ENCODE measurements at places on chromosomes 12 and 14.

- DNase-seq: no peak
These were observed 6.8 kb downstream of the CCDC198 start for GRCh38 chr14:57486767-57487379.

- no peak for DNase-seq
These were observed 23.3 kb downstream of the PAPLN start for GRCh38 chr14:73260574-73260973.

DNA sequence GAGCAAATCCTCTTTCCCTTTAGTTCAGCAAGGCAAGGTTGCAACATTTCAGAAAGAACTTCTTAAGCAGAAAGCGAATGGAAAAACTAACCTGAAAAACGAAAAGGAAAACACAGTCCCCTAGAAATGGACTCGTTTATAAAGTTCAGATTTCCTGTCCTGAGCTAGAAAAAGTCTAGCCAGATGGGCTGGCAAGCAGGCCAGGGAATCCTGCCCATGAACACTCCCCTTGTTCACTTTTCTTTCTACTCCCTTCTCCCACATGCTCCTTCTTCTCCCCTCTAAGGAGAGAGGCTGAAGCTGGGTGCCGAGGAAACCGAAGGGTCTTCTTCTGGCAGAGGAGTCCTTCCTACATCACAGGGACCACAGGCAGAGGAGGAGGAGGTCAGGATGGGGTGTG lies 27.1 kb downstream of the LTBP2 start:
- DNase-seq: no peak

DNA sequence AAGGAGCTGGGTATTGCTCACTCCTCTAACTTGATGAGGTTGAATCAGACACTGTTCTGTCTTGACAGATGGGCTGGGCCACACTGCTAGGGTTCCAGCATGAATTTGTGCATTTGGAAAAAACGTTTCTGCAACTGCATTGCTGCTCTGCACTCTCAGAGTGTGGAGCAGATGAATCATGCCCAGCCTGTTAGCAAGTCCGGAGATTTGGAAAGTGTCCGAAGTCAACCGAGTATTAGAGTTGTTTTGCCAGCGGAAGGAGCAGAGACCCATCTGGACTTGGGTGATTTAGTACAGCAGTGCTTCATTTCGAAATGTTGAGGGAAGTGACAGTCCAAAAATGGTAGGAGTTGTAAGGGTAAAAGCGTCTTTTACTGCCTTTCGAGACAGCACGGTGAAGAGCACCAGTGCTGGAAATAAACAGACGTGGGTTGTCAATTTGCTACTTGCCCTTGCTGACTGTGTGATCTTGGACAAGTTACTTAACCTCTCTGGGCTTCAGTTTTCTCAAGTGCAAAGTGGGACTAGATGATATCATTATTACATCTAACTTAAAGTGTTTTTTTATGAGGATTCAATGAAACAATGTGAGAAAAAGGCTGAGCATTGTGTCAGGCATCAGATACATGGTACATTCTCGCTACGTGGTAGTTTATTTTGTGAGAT lies 139.5 kb downstream of the CHST11 start:
- no peak for DNase-seq

- DNase-seq: no peak
These were observed 32.6 kb downstream of the DTX1 start for GRCh38 chr12:113088971-113089756.

GRCh38 chr12:56202838-56203237 lies 13.6 kb upstream of the SMARCC2 start:
- DNase-seq: no peak

DNA sequence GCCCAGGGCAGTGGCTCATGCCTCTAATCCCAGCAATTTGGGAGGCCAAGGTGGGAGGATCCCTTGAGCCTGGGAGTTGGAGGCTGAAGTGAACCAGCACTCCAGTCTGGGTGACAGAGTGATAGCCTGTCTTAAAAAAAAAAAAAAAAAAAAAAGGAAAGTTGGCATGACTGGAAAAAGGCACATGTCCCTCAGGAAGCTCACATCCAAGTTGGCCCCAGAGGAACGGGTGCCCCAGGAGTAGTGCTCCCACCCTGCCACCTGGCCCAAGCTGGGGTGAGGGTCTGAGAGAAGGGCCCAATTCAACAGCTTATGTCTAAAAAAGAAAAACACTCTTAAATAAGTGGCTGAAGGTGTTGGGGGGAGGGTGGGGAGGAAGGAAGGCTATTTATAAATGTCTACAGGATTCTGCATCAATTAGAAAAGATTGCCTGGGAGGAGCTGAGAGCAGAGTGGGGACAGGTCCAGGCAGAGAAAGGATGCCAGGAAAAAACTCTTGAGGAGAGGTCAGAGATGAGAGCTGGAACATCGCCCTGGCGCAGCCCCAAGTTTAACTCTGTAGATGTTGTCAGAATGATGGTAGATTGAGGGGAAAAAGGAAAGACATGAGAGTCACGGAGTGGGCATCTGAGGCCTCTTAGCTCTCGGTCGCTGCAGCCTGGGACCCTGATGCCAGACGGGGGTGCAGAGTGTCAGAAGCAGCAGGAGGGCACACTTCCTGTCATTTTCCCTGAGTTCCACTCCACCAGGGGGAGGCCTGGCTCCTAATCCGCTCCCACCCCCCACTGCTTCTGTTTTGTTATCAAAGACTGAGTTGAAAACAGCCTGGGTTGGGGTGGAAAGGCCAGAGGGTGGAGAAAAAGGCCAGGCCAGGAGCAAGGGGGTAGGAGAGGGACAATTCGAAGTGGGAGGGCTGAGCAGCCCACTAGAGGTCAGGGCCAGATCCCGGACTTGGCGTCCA lies 7.3 kb downstream of the SPRYD3 start:
- DNase-seq: no peak

DNA sequence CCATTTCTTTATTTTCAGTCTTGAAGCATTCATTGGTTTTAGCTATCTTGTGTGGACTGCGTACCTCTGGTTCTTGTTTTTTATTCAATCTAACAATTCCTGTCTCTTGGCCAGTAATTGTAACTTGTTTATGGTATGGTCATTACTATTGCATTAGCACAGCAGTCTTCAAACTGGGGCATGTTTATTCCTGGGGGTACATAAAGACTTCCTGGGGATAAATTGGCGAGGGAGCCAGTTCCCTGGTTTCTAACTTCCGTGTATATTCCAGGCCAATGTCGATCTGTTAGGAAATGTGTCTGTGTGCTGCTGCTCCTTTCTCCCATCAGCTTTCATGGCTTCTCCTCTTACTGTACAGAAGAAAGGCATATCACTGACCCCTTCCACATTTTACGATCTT lies 13.7 kb upstream of the EVL start:
- no peak for DNase-seq

- DNase-seq: no peak
These were observed 129.7 kb upstream of the CCND2 start for GRCh38 chr12:4143896-4144295.

DNA sequence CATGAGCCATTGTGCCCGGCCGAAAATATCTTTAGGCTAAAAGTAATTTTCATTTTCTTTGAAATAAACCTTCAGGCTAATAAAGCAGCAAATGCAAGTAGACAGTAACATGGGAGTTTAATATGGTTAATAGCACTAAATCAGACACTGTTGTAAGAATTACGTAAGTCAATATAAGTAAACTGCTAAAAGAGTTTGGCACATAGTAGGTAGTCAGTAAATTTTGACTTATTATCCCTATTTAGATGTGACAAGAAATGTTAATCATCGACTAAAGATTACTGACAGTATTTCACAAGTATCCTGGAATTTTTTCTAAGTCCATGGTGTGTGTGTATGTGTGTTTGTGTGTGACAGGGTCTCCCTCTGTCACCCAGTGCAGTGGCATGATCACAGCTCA lies 3.9 kb downstream of the PPP4R3A start:
- no peak for DNase-seq

DNA sequence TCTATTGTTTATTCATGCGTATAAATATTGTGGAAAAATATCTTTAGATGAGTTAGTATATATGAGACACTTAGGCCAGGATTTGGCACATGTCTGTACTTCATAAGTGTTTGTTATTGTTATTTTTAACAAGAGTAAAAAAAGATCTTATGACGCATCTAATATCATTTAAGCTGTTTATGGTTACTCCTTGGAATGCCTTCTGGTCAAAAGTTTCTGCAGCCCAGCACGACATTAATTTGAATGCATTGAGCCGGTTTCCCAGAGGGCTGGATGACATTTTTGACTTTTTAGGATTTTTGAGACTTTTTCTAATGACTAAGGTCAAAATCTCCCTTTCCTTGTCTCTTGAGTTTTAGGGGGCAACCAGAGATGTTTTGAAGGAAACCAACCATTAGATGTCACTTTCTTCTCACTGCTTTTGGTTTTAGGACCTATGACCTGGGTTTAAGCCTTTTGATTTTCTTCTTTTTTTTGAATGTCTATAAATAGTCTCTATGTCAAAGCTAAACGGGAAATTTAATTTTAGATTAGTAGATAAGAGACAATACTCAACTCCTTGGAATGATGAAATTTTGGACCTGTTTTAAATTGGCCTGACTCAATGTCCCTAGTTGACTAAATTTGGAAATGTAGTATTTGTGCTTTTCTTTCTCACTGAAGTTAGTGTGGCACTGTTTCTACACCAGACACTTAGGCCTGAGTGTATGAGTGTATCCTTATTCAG lies 215.5 kb downstream of the AEBP2 start:
- no peak for DNase-seq

DNA sequence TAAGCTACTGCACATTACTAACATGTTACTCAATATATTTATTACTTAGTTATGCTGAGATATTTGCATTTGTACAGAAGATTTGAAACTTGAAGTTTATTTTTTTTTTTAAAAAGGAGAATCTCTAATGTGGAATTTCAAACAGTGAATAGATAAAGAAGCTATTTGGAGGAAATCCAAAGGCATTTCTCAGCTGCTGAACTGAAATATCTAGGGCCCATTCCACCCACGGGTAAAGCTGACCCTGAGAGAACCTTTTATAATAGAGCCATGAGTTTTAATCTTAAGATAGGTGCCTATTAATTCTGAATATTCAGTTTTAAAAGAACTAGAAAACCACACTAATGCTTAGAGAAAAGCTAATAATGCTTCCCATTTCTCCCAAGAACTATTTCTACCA lies 225.4 kb upstream of the CAND1 start:
- no peak for DNase-seq

DNA sequence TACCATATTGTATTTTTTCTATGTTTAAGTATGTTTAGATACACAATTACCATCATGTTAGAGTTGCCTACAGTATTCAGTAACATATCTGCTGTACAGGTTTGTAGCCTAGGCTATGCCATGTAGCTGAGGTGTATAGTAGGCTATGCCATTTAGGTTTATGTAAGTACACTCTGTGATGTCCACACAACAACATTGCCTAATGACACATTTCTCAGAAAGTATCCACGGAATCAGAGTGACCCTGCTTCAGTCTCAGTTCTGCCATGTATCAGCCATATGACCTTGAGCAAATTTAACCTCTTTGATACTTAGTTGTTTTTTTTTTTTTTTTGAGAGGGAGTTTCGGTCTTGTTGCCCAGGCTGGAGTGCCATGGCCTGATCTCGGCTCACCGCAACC lies 12.7 kb downstream of the SUSD6 start:
- DNase-seq: no peak

DNA sequence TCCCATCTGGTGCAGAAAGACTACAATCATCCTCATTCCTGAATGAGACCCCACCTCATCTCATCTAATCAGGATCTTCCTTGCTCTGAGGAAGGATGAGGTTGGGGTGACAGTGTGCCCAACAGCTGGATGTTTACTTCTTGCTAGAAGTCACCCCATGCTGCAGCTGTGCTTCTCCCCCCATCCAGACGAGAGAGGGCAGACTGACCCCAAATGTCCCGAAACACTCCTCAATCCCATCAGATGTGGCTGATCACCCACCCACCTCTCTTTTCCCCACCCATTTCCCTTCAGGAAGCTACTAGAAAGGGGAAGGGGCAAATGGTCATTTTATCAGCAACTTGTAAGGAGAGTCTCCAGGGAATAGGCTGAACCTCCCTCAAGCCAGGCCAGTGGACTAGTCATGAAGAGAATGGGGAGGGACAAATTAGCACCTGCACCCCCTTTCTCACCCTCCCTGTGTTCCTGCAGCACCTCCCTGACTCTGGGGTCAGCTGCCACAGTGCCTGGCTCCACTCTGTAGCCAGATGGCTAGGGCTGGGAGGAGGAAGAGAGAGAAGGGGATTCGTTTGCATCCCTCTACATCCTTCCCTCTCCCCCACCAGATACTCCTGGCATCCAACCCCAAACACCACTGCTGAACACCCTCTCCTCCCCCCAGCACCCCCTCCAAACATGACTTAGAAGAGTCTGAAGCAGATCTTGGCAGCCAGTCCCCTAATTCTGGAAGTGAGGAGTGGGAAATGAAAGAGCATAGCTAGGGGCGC lies 2.8 kb upstream of the BAZ2A start:
- DNase-seq: no peak

GRCh38 chr12:113257564-113257963 lies 36.3 kb downstream of the TPCN1 start:
- DNase-seq: no peak

- no peak for DNase-seq
These were observed 70.9 kb downstream of the MON2 start for GRCh38 chr12:62537551-62537950.

- no peak for DNase-seq
These were observed 29.9 kb downstream of the GPHB5 start for GRCh38 chr14:63288853-63289252.

DNA sequence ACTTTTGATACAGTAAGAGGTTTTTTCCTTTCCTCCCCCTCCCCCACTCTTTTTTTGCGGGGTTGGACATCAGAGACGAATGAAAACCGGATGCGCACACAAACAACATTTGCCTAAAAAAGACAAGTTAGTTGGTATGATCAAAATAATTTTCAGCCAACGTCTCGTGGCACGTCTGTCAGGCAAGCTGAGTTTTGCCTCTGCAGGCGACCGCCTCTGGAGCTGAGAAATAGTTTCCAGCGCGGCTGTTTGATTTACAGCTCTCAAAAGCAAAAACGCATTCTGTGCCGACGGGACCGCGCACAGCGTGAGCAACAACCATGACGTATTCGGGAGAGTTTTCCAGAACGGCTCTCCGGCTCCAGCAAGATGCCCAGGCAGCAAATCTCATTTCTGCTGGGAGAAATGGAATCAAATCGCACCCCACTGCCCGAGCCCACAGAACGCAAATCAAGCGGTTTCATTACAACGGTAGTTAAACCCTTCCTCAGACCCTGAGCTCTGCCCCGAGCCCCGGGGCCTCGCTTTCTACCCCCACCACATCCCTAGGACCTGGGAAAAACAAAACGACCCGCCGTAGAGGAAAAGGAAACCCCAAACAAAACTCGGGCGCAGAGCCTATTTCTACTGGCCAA lies 14.2 kb upstream of the CALM1 start:
- DNase-seq: peak; percentile 43

- no peak for DNase-seq
These were observed 1.0 kb downstream of the PPP1R36 start for GRCh38 chr14:64550621-64551333.

DNA sequence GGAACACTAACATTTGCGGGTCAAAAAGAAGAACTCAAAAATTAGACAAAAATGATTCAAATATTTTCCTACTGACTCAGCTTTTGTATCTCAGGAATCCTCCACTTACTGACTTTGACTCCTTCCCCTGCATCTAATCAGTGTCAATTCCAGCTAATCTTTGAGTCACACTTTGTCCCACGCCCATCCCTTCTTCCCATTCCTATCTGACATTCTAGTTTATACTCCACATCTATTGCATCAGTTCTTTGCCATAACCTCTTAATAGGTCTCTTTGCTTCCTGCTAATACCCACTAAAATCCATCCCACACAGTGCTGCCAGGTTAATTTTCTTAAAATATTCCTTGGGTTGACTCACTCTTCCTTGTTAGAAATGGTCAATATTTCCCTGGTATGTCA lies 19.1 kb downstream of the BBS10 start:
- DNase-seq: no peak

Measured in stimulated activated CD8-positive, alpha-beta memory T cell treated with anti-CD3 and anti-CD28 coated beads, Interleukin-2, amount 100 ng/mL, for 1 hour (primary cell).